Stimulated activated CD4-positive, alpha-beta T cell treated with anti-CD3 and anti-CD28 coated beads, Interleukin-4, amount 100 ng/mL, for 48 hours (primary cell): ENCODE measurements at places on chromosomes 16 and 17.

DNA sequence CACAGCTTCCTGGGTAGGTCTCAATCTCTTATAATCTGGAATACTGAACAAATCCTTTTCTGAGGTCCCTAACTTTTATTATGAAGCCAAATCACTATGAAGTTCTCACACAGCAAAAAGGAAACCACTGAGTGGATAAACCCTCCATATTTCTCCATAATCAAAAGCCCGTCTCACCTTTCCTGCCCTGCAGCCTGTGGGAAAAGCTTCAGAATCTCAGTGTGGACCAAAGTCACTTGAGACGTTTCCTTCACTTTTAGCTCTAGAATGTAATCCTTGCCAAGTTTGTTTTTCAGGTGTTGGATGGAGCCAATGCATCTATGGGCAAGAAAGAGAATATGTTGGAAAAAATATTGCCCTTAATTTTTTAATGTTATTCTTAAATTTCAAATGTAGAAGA lies 22.0 kb upstream of the ABCA9 start:
- DNase-seq = no peak

GRCh38 chr17:80732268-80732667 lies 187.6 kb downstream of the RPTOR start:
- DNase-seq = no peak

- no peak for DNase-seq
Observed at GRCh38 chr16:13519871-13520270, 400.1 kb upstream of the ERCC4 start.

- no peak for DNase-seq
Observed at GRCh38 chr17:78781104-78781892, 775 bp downstream of the CYTH1 start.

GRCh38 chr16:88817785-88818574 lies 6.3 kb upstream of the APRT start:
- DNase-seq = no peak

- DNase-seq = no peak
Observed at GRCh38 chr16:9578459-9578858, 487.0 kb downstream of the HAPSTR1 start.

- DNase-seq = no peak
Observed at GRCh38 chr16:19396555-19397011, 21.1 kb upstream of the TMC5 start.

GRCh38 chr16:3908951-3909437 lies 28.5 kb upstream of the CREBBP start:
- no peak for DNase-seq

DNA sequence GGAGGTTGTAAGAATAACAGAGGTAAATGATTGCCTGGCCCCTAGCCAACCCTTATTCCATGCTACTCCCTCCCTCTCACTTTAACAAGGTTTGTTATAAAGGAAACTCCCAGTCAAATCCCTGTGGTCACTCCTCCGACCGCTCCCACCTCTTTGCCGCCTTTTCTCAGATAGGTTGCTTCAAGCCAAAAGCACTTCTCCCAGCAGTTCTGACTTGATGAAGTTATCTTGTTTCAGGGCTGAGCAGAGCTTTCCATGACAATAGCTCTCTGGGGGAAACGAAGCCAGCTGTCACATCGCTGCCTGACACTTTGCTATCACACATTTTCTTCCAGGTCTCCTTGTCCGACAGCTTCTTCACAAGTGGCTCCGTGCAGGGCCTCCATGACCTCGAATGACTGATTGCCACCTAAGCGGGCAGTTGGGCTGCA lies 278.6 kb downstream of the HAPSTR1 start:
- no peak for DNase-seq

- peak; percentile 97 for DNase-seq
Observed at GRCh38 chr17:4412933-4413831, 20.6 kb upstream of the SPNS3 start.

DNA sequence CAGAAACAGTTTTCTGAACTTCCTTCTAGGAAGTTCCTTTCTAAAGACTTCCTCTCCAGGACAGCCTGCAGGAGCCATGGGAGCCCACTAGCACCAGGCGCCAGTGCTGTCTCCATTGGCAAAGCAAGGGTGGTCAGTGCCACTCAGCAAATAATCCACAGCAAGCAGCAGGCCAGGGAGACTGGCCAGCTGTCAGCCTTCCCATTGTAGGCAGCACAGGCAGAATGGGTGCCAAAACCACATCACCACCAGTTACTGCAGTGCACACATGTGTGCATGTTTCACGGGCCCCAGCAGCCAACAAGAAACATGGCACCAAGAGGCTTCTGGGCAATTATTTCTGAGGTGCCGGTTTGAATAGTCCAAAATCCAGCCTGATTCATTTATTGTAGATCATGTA lies 26.7 kb downstream of the DNASE1 start:
- DNase-seq = no peak

- DNase-seq = no peak
Observed at GRCh38 chr17:77200711-77201110, 59.9 kb downstream of the SEC14L1 start.

- DNase-seq = no peak
Observed at GRCh38 chr16:84190731-84191388, at the start of gene ADAD2. Gene ADAD2, plus strand, starts transcription at chr16:84191157. Its CDS starts 74 bp downstream, at chr16:84191231.

- no peak for DNase-seq
Observed at GRCh38 chr17:57423541-57423940, 167.2 kb downstream of the MSI2 start.

GRCh38 chr16:19697756-19698318 lies 20.2 kb downstream of the KNOP1 start:
- no peak for DNase-seq

DNA sequence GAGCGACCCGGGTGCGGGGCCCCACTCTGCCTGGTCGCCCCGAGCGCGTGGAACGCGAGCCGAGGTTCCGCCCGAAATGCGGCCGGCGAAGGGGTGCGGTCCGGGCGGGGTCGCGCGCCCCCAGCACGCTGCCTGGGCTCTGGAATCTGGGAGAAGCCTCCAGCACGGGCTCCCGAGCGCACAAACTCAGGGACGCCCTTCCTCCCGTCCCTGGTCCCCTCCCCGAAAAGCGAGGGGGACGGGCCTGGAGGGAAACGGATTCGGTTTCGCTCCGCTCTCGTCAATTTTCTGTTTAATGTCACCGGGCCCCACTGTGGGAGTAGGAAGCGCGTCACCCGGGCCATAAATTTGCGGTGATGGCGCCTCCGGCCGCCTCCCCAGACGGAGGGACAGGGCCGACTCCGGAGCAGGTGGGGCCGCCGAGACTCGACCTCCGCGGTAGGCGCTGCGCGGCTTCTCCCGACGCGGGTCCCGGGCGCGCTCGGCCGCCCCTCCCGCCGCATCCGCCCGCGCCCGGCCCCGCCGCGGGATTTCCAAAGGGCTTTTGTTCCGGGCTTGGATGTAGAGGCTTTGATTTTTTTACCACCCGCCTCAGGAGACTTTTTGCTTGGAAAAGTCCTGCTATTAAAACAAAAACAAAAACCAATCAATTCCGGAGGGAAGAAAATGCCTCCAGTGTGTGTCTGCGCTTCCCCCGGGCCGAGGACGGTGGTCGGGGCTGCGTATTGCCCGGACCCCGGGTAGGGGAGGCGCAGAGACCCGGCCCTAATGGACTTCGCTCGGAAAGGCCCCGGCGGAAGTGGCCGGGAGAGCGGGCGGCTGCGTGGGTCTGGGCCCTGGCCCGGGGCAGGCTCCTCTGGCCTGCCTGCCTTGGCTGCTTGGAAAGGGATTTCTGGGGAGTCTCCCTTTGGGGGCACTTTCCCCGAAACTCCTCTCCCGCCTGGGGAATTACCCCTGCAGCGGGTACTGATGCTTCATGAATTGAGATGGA lies 7.9 kb upstream of the BAHCC1 start:
- DNase-seq = peak; percentile 48

- no peak for DNase-seq
Observed at GRCh38 chr17:73278465-73279453, 17.1 kb upstream of the CPSF4L start.

GRCh38 chr17:82382933-82383255 lies 11.3 kb downstream of the UTS2R start:
- DNase-seq = no peak

GRCh38 chr17:55576996-55577586 lies 65.8 kb upstream of the SMIM36 start:
- DNase-seq = peak; percentile 49

- DNase-seq = no peak
Observed at GRCh38 chr17:28347261-28347891, 10.0 kb downstream of the POLDIP2 start.

GRCh38 chr16:57668630-57669475 lies 747 bp downstream of the ADGRG3 start:
- no peak for DNase-seq

DNA sequence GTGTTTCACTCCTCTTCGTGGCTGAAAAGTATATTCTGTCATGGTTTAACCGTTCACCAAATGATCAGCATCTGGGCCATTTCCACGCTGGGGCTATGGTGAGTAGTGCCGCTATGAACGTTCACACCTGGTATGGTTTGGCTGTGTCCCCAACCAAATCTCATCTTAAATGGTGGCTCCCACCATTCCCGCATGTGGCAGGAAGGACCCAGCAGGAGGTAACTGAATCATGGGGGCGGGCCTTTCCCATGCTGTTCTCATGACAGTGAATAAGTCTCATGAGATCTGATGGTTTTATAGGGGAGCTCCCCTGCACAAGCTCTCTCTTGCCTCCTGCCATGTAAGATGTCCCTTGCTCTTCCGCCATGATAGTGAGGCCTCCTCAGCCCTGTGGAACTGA lies 45.7 kb upstream of the ZNF469 start:
- no peak for DNase-seq

GRCh38 chr17:5135726-5136579 lies 20.1 kb downstream of the USP6 start:
- DNase-seq = no peak

DNA sequence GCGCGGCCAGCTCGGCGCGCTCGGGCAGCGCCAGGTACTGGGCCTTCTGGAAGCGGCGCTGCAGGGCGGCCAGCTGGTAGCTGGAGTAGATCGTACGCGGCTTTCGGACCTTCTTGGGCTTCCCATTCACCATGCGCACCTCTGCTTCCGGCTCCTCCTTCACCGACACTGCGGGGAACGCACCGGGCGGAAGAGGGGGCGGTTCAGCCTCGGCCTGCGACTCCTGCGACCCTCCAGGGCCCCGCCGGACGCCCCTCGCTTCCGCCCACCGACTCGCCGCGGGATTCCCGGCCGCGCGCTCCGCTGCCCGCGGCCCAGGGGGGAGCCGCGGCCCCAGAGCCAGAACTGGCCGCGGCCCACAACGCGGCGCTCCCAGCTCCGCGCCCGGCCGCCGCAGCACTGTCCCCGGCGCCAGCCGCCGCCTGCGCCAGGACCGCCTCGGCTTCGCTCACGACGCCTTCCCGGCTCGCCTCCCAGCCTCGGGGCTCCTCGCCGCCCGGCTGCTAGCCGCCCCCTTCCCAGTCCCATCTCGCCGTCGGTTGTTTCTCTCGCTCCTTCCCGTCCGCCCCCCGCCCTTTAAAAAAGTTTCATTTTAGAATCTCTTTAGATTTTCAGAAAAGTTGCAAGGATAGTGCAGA lies 1.5 kb downstream of the DLX3 start:
- DNase-seq = no peak

DNA sequence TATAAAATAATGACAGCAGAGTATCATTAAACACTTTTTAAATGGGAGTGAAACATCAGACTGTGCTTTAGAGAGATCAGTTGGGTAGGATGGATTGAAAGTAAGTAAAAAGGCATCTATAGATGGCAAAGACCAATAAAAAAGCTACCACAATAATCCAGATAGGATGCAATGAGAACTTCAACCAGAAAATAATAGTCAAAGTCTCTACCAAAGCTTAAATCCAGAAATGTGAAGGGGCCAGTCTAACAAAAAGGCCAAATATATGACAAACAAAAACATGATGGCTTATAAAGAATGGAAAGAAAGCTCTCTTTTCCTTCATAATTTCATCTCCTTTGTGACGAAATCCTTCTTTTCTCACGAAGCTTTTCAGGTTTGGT lies 12.3 kb downstream of the KANSL1 start:
- no peak for DNase-seq

- no peak for DNase-seq
Observed at GRCh38 chr16:31916056-31916488, 42.5 kb downstream of the ZNF267 start.

- DNase-seq = no peak
Observed at GRCh38 chr16:47753659-47754058, 292.5 kb downstream of the PHKB start.

DNA sequence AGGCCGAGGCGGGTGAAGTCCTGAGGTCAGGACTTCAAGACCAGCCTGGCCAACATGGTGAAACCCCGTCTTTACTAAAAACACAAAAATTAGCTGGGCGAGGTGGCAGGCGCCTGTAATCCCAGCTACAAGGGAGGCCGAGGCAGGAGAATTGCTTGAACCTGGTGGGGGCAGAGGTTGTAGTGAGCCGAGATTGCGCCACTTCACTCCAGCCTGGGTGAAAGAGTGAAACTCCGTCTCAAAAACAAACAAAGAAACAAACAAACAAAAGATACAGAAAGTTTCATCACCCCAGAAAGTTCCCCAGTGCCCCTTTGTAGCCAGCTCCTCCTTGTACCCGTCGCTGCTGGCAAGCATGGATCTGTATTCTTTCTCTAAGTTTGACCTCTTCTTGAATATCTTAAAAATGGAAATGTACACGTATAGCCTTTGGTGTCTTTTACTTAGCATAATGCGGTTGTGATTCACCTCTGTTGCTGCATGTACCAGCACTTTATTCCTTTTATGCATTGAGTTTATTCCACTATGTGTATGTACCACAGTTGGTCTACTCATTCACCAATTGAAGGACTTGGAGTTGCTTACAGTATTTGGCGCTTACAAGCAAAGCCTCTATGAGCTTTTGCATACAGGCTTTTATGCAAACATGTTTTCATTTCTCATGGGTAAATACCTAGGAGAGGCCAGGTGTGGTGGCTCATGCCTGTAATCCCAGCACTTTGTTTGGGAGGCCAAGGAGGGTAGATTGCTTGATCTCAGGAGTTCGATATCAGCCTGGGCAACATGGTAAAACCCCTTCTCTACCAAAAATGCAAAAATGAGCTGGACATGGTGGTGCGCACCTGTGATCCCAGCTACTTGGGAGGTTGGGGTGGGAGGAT lies 87.5 kb upstream of the CLEC18A start:
- DNase-seq = no peak
